ENCODE measurements at places on chromosomes 16 and 17.
A peak's percentile ranks its signal among the peaks of the same experiment; 100 is the strongest.

DNA sequence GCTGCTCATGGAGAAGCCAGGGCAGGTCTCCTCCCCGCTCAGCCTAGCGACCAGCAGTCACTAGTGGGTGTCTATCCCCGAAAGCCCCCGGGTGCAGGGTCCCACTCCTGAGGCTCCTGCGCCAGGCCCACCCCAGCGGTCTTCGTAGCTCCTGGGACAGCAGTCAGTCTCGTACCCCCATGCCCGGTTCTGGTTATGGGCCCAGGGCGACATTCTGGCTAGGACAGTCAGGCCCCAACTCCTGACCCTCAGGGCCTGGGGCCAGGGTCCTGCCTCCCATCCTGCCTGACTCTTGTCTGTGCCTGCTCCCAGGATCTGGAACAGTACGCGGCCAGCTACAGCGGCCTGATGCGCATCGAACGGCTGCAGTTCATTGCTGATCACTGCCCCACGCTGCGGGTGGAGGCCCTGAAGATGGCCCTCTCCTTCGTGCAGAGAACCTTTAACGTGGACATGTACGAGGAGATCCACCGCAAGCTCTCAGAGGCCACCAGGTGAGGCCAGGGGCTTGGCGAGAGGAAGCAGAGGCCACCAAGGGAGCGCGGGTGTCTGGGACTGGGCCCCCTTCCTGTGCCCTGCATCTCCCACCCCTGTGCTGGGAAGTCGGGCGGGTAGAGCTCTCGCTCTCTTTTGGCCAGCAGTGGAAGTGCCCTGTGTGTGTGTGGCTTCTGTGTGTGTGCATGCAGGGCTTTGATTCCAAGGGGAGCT lies 2.0 kb downstream of the GPS1 start:
- no peak for DNase-seq

- peak; percentile 83 for DNase-seq
Measured at GRCh38 chr16:78742501-78743283, 643.2 kb downstream of the WWOX start.

DNA sequence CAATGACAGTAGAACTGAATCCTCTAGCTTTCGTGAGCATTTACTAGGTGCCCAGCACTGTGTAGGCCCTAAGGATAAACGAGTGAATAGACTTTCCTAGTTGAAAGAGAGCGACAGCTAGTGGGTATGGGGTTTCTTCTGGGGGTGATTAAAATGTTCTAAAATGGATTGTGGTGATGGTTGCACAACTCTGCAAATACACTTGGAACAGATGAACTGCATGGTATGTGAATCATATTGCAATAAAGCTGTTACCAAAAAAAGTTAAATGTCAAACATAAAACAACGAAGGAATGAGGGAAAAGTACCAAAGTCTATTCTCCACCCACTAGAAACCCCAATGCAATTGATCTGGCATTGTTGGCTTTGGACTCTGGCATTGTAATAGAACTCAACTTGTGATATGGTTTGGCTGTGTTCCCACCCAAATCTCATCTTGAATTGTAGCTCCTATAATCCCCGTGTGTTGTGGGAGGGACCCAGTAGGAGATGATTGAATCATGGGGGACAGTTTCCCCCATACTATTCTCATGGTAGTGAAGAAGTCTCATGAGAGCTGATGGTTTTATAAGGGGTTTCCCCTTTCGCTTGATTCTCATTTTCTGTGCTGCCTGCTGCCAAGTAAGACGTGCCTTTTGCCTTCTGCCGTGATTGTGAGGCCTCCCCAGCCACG lies 70.5 kb downstream of the MARF1 start:
- peak; percentile 21 for DNase-seq

DNA sequence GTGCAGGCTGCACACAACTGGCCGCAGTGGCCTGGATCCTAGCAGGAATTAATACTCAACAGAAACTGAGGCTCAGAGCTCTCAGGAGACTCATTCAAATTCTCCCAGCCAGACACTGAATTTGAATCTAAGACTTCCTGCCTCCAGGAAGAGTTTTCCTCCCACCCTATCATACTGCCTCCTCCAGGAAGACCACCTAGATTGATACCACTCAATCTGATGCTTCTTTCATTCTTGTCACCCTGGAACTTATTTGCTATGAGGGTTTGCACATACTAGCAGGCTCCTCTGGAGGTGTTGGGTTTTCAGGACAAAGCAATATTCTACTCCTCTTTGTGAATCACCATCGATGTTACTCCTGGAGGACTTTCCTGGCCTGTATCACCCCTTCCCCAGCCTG lies 5.7 kb upstream of the RPL38 start:
- DNase-seq, result no peak

DNA sequence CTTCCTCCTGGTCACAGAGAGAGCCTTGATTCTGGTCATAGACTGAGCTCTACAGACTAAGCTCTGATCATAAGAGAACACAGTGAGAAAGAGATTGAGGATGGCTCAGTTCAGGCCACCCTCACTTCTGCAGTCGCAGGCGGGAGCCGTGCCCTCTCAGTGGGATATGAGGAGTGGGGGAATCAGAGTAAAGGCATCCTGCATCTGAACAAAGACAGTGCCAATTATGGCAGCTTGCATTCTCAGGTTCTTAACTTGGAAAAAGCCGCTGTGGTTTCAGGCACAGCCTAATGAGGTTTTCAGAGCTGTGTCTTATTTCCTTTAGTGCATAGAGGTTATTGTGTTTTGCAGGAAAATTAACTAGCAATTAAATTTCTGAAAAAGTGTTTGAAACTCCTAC lies 134.4 kb upstream of the NLRP1 start:
- DNase-seq, result no peak

DNA sequence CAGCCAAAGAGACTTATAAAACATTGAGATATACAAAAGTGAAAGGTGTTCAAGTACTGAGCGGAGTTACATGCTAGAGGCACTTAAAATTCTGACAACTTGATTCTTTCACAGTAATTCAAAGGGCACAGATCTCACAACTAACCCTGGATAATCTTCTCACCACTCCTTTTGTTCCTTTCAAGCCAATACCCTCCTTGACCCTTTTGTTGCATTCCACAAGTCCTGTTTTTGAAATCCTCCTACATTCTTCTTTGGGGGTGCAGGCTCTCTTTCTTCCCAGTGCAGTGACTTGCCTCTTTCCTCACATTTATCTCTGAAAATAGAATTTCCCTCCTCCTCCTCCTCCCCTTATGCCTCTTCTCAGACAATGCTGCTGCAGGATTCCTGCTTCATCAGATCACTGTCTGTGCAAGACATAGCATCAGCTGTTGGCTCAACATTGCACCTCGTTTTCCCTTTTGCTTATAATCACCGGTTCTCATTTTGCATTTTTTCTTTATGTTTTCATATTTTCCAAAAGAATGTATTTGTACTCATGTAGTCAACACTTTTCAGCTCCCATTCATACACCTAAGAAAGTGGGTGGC lies 199.3 kb downstream of the CDH8 start:
- DNase-seq, result no peak

GRCh38 chr17:8563024-8563776 lies 67.3 kb downstream of the MYH10 start:
- no peak for DNase-seq

DNA sequence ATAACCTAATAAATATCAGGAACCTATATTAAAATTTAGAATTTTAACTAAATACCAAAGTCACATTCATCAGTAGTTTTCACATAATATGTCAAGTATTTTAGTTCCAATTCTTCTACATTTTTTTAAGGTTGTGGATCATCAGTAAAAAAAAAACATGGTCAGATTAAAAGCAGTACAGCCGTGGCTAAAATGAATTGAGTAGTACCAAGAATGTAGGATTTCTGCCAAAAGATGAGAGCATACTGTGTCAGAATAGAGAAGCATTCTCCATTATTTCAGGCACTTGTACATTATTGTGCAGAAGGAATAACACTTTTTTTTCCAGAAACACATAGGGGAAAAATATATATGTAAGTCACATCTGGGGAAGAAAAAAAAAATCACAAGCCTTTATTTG lies 1176.1 kb downstream of the CDH11 start:
- DNase-seq, result no peak

GRCh38 chr16:20844588-20844987 lies 38.3 kb downstream of the REXO5 start:
- no peak for DNase-seq

- DNase-seq, result no peak
Measured at GRCh38 chr17:72501404-72502370, 380.9 kb downstream of the SOX9 start.

DNA sequence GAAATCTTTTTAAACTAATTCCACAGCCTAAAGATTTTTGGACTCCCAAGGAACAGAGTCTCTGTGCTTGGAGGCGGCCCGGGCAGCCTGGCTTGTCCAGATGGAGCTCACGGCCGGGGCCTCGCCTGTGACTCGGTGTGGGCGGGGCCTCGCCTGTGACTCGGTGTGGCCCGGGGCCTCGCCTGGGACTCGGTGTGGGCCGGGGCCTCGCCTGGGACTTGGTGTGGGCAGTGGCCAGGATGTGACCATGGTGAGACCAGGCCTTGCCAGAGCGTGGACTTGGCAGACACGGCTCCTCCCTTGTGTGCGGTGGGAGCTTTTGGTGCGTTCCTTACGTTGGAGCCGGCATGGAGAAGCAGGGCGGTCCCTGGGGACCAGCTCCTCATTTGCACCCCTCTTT lies 92.3 kb downstream of the METRNL start:
- DNase-seq, result no peak

DNA sequence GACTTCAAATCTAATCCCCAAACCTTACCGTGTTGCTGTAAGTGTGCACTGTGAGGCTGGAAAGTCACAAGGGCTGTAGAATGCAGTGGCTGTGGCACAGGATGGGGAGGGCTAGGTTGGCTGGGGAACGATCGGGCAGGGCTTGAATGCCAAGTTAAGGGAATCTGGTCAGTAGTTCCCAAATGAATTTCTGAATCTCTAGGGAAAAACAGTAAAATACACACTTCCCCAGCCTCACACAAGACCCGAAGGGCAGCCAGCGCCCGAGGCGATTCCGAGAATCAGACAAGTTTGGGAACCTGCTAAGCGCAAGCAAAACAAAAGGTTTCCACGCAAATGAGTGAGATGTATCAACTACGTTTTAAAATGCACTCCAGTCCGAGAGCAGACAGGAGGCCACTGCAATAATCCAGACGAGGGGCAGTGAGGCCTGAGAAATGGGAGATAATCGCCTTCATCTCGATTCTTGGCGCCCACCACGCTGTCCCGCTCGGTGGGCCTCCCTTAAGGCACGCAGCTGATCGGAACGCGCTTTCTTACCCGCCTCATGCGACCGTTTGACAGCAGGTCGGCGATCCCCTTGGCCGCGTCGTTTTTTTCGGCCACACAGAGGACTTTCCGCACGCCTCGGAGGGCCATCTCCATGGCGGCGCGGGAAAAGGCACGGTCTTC lies 599 bp downstream of the TOP3A start:
- DNase-seq, result no peak

- DNase-seq, result no peak
Measured at GRCh38 chr17:78689029-78689428, 93.0 kb downstream of the CYTH1 start.

- no peak for DNase-seq
Measured at GRCh38 chr16:24854607-24855171, 8.9 kb downstream of the SLC5A11 start.

- no peak for DNase-seq
Measured at GRCh38 chr16:6615636-6616035, 717.0 kb upstream of the RBFOX1 start.

DNA sequence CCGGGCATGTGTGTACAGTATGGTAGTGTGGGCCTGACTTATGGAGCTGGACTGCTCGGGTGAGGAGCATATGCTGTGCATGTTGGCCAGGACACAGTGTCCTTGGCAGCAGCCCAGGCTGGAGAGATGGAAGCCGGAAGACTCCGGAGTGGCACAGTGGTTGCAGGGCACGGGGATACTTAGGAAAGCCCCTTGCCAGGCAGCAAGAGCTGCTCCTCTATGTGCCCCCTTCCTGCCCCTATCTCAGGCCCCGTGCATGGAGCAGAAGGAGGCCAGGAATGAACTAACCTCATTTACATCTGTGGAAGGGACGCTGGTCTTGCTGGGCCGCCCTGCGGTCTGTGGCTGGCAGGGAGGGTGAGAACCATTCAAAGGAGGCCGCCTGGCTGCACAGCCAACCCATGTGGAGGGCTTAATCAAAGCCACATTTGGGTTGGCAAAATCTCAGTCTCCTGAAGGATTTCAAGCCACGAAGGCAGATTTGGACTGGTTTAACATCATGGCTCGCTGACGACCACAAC lies 32.2 kb upstream of the RCVRN start:
- DNase-seq, result no peak

DNA sequence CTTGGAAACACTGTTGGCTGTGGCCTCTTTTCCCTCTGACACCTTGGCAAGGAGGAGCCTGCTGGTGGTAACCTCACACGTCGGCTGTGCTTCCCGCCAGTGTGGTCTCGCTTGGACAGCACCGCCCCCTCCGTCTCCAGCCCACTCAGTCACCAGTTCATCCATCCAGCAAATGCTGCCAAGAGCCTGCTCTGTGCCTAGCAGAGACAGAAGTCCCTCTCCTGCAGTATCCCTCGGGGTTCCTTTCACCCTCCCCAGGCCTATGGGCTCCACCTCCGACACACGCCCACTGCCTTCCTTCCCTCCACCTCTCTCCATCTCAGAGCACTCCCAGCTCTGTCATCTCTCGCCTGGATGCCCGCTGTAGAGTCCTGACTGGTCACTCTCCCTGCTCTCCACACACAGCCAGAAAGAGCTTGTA lies 12.3 kb downstream of the CACNG4 start:
- DNase-seq, result no peak

GRCh38 chr17:29555840-29556239 lies 11.0 kb downstream of the ABHD15 start:
- DNase-seq, result no peak

- DNase-seq, result no peak
Measured at GRCh38 chr16:85778873-85779272, 20.5 kb downstream of the EMC8 start.

DNA sequence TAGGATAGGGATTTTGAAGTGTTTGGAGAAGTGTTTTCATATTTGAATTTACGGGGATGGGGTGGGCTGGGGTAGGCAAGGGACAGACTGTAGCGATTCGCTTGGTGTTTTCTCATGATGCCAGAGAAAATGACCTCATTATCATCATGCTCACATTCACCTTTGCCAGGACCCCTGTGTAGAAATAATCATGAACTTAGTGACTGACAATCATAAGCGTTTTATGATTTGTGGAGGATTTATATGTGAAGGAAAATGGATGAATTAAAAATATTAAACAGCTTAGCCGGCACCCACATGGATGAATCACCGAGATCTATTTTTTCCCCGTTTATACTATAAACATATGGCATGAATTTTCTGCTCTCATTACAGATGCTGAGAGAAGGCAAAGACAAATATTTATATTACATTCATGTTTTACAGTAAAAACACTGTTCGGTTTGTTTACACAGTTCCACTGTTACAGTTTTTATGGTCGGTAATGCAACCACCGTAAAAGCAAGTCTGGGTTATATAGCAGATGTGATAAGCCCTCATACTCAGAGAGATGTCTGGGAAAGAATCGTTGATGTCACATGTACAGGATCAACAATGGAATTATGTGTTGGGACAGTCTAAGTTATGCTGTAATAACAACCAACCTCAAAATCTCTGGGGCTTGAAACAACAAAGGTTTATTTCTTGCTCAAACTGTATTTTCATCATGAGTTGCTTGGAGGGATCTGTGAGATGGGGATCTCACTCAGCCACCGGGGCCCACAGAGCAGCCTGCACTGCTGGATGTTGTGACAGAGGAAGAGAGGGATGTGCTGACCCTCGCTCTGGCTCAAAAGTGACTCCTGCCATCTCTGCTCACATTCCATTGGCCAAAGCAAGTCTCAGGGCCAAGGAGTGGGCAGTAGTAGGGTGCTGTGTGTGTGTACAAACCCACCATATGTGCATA lies 85.1 kb downstream of the WWOX start:
- DNase-seq, result no peak

- DNase-seq, result no peak
Measured at GRCh38 chr17:73911726-73912372, 267.6 kb upstream of the SDK2 start.

All from stimulated activated CD4-positive, alpha-beta T cell treated with anti-CD3 and anti-CD28 coated beads, Interleukin-2, amount 100 ng/mL, for 24 hours (primary cell).